ENCODE measurements at places on chromosomes 11 and 22. TPM values are rescaled to one million over a fixed set of nuclear protein-coding genes. Genes with fewer than 3 reads are reported as not detected.

DNA sequence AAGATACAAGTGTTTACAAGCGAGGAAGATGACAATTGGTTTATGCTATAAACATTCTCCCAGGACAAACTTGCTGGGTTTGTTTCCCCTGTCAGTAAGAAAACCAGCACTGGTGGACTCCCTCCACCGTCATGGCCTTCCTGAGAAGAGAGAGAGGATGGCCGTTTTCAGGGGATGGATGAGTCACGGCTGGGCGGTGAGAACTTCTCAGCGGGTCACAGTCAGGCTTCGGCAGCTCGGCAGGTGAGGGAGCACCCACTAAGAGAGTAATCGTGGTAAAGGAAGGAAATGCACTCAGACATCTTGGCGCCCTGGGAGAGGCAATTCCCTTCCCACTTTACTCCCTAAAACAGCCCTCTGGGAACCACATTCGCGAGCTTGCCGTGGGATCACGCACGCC is 83.9 kb downstream of the NCAM1 start:
- DNase-seq = no peak

DNA sequence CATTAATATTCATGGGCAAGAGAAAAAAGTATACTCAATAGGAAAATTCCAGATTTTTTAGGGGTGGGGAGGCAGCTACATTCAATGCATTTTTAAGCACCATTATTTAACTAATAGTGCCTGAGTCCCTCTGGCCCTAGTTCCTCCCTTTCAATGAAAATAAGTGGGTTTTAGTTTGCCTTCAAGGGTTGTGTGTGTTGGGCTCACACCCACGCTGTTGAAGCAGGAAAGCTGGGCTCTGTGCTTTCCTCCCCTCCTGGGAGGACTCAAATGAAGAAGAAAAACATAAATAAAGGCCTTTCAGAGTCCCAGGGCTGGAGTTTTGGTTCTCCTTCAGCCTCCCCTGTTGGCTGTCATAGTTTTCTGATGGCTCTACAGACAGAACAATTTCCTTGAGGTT is 366.2 kb downstream of the MIAT start:
- no peak for DNase-seq

DNA sequence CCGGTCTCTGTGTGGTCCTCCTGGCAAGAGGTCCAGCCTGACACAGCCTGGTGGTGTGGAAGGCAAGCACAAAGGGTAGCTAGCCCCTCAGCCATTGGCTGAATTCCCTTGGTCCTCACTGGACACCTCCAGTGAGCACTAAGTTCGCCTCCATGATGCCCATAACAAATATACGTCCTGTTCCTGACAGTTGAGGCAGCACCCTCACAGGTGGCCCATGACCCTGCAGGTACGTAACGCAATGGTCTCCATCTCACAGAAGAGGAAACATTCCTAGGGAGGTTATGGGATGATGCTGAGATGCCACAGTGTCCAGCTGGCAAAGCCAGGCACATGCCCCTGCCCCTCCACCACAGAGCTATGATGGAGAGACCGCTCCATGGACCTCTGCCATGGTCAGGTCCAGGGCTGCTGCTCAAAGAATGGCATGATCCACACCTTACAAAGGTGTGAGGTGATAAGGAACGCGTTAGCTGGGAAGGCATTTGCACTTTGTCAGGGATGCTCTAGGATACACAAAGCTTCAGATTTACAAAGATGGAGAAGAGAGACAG is 1.4 kb upstream of the GNAZ start:
- DNase-seq = no peak

DNA sequence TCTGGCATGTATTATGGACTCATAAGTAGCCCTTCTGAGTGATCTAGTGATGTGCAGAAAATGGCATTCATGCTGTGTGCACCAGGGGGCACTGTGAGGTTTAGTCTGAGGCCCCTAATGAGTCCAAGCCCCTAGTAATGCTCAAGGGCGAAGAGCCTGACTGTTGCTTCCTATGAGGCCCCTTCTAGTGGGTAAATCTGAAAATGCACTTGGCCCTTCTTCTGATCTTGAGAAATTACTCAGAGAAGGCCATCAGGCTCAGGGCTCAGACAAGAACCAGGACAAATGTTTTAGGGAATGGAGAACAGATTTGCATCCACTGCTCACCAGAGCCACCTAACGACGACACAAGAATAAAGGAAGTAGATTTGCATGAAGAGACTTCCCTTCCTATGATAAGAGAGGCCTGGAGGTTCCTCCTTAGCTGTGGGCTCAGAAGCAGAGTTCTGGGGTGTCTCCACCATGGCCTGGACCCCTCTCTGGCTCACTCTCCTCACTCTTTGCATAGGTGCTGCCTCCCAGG is 75.8 kb downstream of the GGTLC2 start:
- DNase-seq = peak; percentile 52

GRCh38 chr11:131759140-131759539 is 388.7 kb downstream of the NTM start:
- no peak for DNase-seq

Gene BTBD18
- total RNA-seq = 3.1 TPM

DNA sequence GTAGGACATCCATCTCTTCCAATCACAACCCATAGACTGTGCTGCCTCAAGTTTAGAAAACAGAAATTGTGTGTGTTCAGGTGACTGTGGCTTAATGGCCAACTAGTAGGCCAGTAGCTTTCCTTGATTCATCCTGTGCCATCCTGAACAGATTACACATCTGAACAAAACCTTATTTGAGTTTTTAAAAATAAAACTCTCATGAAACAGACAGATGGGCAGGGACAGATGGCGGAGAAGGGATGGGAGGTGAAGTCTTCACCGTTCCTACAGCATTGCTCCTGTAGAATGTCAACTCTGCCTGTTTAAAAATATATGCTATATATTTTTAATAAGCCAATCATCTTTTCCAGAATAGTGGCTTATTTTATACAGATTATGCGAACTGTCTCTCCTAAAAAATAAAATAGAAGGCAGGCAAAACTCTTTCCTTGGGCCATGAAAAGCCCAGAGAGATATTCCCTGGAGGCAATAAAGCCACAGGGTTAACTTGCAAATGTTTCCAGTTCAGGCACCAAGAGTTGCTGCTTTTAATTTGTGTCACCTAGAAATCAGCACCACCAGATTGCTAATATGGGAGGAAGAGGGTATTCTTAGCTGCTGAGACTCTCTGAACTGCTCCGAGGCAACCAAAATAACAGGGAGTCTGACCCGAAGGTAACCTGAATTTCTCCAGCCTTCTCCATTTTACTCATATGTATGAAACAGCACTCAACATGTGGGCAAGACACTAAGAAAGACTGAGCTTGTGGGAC is 861.2 kb downstream of the OPCML start:
- no peak for DNase-seq

DNA sequence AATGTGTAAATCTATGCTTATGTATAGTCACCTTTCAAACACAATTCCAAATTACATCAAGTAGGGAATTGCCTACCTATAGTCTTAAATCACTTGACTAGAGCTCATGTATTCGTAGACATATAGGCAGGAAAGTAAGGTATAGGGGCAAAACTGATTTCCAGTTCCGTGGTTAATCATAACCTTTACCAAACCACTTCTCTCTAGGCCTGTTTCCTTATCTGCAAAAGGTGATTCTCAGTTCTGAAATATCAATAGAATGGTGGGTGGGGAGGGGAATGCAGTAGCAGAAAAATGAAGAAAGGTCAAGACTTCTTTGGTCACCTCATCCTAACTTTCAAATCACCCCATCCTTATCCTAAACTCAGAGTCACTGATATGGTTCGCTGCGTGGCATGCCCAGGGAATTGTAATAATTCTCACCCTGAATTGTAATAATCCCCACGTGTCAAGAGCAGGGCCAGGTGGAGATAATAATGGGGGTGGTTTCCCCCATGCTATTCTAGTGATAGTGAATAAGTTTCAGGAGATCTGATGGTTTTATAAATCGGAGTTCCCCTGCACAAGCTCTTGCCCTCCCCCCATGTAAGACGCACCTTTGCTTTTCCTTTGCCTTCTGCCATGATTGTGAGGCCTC is 1.9 kb upstream of the ANO5 start:
- no peak for DNase-seq

Gene RAB3IL1
- 10.1 TPM for total RNA-seq

Gene NLRP14
- total RNA-seq = 2.6 TPM

DNA sequence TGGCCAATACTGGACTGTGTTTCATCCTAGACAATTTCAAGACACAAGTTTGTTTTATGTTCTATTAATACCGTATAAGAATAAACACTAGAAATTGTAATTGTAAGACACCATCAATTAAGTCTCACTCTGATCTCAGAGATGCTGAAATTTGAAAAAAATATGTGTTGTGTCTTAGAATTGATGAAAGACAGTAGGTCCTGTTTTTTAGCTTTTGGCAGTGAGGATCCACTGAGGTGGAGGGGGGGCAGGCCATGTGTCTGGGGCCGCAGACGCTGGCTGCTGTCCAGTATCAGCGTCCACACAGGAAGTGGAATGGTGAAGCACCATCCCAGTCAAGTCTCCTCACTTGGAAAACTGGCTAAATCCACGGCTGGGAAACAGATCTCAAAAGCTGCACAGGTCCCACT is 22.5 kb upstream of the ALG8 start:
- DNase-seq = peak; percentile 68

Gene ANO1
- 4.6 TPM for total RNA-seq

DNA sequence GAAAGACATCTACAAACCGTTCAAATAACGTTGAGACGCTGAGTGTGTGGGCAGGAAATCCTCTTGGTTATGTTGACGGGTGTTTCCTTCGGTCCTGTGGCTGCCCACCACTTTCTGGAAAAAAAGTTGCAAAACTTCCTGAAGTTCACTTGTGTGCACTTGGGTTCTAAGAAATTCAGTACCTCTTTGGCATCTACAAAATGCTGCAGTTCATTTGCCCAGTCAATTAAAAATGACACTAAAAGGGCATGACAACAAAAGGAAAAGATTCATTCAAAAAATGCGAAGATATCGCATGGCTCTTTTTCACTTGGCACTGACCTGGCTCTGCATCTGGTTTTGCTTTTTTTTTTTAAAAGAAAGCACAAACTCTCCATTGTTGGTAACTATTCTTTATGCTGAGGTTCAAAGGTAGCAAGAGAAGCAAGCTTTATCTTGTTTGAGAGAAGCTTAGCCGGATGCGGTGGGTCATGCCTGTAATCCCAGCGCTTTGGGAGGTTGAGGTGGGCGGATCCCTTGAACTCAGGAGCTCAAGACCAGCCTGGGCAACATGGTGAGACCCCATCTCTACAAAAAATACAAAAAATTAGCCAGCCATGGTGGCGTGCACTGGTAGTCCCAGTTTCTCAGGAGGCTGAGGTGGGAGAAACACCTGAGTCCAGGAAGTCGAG is 10.6 kb upstream of the XBP1 start:
- peak; percentile 43 for DNase-seq

Gene CELSR1
- 4.8 TPM for total RNA-seq

Gene TUBA8
- total RNA-seq = 4.8 TPM

DNA sequence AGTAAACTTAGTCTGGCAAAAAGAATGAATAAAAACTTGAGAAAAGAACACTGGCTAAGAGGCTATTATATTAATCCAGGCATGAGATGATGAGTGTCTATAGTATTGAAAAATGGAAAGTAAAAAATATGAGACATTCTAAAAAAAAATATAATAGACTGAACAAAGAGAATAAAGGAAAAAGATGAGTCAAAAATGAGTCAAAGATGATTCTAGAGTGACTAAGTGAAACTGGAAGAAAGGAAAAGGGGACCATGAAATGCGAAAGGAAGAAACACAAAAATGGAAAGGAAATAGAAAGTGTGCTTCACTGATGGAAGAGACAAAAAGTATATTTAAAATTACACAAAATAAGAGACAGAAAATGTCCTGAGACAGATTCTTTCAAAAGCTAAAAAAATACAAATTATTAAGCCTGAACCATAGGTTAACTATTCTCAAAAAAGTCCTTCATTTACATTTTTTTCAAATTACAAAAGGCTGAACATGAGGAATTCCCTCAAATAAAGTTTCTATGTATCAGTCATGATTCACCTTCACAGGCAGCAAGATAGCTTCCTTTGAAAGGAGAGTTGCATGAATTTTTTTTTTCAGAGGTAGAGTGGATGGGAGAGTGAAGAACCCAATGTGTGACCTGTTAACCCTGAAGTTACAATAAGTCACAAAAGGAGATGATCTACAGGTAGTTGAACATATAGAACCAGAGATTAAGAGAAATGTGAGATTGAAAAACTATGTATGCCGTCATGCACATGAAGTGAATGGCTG is 75.2 kb downstream of the EIF3M start:
- DNase-seq = no peak

DNA sequence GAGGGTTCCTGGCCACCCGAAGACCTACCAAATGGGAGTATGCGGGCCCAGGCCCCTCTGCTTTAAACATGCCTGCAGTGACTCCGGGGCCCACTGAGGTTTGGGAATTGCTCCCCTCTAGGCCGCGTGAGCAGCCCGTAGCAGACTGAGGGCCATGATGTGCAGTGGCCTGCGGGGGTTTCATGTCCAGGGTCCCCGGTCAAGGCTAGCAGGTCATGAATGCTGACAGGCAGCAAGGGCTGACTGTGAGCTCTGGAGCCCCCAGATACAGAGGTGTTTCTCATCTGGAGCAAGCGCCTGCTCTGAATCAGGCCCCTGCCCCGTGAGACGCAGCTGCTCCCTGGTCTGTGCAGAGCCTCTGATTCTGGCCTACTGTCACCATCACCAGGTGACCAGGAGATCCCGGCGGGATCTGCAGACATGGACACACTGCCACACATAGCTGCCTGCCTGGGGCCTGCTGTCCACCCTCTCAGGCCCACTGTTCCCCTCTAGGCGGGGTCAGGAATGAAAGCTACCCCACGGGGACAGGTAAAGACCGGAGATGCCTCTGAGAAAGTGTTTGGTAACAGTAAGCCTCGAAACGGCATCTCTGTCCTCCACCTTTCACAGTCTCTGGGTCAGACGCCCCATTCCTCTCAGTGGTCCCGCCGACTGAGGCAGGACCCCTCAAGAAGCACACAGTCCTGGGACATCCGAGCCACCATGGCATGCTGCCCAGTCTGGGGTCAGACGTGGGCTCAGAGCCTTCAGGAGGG is 73.3 kb downstream of the PARVB start:
- DNase-seq = no peak

Gene PNPLA3
- total RNA-seq = 0.48 TPM

DNA sequence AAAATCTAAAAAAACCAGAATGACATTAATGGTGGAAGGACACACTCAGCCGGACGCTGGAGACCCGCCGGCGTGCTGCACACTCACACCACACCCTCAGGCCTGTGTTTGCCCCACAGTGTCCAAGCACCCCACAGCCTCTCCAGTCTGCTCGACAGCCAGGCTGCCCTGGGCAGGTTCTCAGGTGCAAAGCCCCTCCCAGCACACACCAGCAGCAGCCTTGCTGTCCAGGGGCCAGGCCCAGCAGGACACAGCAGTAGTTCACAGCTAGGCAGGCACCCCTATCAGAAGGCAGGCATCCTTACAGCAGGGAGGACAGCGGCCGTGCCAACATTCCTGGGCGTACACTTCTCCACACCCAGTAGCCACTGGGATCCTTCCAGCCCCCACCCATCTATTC is 1.7 kb upstream of the SLC25A1 start:
- DNase-seq = no peak

Gene GRM5
- total RNA-seq = 3.1 TPM

- no peak for DNase-seq
These were observed 8.7 kb downstream of the APOL5 start for GRCh38 chr22:35726398-35726797.

DNA sequence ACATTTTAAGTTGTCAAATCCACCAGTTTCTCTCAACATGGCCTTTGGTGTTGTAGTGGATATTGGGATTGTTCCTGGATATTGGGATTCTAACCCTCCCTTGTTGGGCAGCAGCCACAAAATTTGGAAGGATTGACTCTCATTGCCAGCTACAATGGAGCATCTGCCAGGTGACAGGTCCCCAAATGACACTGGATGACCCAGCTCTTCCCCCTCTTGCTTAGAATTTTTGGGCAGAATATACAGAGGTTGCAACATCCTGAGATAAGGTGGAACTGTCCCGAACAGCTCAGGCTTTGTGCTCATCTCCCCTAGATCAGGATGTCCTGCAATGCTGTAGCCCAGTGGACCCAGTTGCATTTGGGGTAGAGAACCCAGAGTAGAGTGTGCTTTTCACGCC is 5.3 kb upstream of the TBC1D22A start:
- DNase-seq = no peak

Measured in umbilical cord (tissue), 2 donors.